PC-9 (cell line): ENCODE measurements at places on chromosomes 7 and 10.

DNA sequence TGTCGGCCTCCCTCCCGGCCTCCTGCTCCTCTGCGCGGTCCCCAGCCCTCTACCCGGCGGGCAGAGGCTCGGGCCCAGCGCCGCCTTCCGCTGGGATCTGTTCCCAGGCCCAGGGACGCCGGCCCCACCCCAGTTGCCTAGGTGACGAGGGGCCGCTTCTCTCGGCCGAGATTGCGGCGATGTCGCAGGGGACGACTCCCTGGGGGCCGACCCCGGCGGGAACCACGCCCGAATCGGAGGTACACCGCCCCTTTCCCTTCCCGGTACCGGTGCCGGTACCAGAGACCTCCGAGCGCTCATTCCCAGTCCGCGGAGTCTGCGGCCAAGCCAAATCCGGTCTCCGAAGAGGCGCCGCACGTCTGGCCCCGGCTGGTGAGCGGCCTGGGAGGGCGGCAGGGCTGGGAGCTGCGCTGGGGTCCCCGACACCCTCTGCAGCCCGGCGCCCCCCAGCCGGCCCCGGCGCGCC, at the start of gene CABCOCO1:
TSS of gene CABCOCO1 (plus strand) at position 136 of the 466 bp plus-strand sequence. CDS start at position 180, 44 bp downstream.
- DNase-seq, result no peak

GRCh38 chr10:22321924-22322640, 1.2 kb downstream of the BMI1 start:
- DNase-seq, result peak; percentile 12

DNA sequence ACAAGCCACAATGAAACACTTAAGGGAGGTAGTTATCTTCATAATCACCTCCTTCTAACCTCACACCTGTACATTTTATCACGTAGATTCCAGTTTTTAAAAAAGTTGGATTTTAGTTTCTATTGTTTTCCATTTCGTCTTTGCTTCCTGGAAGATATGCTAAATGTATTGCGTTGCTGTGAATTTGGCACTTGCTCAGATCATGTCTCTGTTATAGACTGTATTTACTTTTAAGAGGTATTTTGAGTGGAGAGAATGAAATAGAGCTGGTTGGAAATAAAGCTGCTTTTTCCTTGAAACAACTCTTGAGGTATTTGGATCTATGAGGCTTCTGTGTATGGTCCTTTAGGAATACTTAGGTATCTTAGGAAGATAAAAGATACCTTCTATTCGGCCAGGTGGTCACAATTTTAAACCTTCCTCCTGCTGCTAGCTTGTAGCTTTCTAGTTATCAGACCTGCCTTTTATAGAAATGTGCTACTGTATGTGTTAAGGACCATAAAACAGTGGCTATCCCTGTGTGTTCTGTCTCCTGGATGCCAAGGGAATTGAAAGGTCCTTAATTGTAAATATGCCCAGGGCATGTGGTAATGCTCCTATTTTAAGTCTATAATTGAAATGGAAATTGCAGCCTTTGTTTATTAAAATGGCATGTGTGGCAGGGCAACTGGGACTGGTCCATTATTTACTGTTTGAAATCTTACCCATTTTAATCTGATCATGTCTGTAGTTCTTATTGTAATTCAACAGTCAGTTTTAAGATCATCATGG, 147.7 kb downstream of the SND1 start:
- no peak for DNase-seq

GRCh38 chr10:24825551-24825950, 101.9 kb upstream of the ARHGAP21 start:
- DNase-seq, result no peak

GRCh38 chr10:98168147-98168546, 33.7 kb downstream of the R3HCC1L start:
- DNase-seq, result no peak

DNA sequence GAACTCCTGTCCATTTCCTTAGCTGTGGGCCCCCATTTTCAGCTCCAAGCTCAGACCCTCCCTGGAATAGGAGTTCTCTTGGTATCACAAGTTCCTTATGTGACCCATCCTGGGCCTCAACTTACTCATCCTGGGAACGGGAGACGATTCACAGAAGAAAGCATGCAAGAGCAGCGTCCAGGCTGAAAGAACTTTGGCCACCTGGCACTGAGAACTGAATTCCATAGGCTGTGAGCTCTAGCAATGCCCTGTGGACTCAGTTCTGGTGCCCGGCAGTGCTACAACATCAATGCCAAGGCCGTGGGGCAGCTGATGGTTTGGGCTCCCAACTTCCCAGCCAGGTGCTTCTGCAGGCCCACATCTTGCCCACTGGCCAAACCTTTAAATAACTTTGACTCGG, 3.9 kb upstream of the CUEDC2 start:
- DNase-seq, result no peak

DNA sequence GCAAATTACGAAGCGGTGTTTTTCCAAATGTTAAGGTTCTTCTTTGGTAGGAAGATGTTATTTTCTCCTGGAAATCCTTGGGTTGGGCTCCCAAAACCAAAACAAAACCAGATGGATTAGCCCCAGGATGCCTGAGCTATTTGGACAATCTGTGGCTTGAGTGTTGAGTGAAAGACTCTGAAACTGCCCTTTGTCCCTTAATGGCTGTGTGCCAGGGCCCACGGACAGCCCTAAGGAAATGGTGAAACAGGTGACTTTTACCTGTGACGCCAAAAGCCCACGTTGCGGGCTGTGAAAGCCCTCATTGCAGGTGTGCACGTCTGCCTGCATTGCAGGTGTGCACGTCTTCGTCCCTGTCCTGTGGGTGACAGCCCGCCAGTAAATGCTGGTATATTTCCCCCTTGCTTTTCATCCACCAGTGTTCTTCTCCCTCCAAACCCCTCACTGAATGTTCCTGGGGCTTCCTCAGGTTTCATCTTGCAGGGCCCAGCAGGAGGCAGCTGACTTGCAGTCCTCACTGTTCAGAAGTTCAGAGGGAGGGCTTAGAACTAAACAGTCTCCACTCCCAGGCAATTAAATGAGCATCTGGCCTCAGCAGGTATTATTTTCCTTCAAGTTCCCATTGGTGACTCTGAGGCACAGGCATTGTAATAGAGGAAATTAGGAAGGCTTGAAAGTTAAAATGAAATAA, 10.7 kb downstream of the PFKP start:
- DNase-seq, result no peak

DNA sequence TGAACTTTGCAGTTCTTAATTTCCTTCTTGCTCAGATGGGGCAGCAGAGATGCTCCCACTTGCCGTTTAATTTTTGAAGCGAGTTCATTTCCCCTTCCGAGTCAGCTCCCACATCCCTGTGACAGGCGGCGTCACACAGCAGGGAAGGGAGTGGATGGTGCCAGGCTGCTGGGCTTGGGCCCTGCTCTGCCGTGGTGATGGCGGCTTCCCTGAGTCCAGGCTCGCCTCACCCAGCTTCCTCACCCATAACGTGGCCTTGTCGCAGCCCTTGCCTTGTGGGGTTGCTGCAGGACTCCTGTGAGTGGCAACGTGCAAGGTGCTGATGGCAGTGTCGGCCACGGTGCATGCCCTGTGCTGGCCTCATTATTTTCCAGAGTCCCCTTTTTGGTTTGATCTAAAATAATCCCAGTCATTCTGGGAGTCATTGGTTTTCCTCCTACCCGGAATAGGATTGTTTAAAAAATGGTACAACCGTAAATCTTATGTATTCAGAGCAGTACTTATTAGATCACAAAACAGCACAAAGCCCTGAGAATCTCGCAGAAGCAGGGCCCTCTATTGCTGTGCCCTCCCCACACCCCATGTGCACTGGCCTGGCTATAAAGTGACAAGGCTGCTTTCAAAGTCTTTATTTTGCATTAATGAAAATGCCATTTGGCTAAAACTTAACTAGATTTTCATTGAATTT, 260.1 kb downstream of the WDR37 start:
- no peak for DNase-seq

- no peak for DNase-seq
Observed at GRCh38 chr10:91042069-91042468, 121.2 kb upstream of the ANKRD1 start.

GRCh38 chr10:118106426-118106825, 59.7 kb upstream of the RAB11FIP2 start:
- DNase-seq, result no peak

DNA sequence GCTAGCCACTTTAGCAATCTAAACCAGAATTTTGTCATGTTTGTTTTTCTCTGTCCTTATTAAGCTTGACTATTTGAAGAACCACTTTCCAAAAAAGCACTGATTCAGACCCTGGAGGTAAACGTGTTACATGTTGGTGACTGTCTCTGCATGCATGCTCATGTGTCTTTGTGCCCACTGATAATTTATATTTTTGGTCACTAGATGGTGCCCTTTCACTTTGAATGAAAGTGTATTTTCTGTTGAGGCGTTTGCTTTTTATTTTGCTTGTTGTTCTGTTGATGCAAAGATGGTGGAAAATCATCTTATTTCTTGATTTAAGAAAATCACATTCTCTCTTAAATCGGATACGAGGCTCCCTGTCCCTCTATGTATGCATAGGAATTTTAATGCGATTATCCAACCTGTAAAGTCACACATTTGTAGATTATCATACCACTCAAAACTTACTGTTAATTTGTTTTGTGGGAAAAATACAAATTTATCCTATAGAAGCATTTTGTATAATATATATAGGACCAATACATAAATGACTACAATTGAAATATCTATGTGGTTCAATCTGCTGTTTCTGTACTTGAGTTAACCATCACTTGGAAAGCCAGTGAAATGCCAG, 269.3 kb downstream of the BICC1 start:
- no peak for DNase-seq

- DNase-seq, result no peak
Observed at GRCh38 chr7:38129579-38129978, 48.5 kb upstream of the STARD3NL start.

GRCh38 chr7:140876519-140877248, 48.0 kb downstream of the BRAF start:
- peak; percentile 46 for DNase-seq

DNA sequence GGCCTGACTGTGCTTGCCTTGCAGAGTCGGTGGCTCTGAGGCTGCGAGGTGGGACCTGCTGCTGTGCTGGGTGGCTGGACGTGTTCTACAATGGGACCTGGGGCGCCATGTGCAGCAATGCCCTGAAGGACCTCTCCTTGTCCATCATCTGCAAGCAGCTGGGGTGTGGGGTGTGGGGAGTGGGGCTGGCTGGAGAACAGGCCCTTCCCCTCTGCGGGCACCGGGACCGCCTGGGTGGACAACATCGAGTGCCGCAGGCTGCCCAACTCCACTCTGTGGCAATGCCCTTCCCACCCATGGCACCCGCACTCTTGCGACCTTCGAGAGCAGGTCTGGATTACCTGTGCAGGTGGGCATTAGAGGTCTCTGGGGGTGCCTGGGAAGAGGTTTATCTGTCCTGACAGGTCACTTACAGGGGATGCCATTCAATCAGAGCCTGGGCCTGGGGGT, 10.9 kb downstream of the SCART1 start:
- DNase-seq, result no peak

- no peak for DNase-seq
Observed at GRCh38 chr7:88791891-88792290, 3.6 kb downstream of the TEX47 start.

GRCh38 chr7:47227762-47228177, 354.1 kb downstream of the TNS3 start:
- DNase-seq, result no peak

- no peak for DNase-seq
Observed at GRCh38 chr7:29329686-29330085, 135.1 kb downstream of the CHN2 start.

DNA sequence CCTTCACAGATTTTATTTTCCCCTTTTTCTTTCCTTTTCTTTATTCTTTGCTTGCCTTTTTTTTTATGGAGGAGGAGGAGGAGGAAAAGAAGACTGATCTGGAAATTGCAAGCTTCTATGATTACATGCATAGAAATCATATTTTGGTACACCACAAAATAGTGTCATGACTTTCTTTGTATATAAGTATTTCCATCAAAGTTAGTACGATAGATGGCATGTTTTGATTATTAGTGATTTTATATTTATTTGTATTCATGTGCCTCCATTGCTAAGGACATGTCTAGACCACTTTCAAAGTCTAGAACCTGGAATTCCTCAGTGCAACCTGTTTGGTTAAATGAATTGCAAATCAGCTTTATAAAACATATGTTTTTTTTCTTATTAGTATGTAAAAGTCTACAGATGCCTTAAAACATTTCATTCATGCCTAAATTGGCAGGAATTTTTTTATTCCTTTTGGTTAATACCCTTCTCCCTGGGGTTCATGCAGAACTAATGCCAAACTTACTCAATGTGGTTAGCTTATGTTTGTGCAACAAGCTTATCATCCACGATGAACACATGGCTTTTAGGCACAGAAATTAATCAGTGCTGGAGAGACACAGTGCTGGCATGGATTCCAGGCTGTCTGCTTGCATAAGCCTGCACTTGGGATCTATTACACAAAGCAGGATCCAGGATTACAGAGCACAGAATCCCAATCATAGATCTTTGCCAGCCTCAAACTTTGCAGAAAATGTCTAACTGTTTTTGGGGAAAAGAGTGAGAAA, 213.1 kb downstream of the CHRM2 start:
- no peak for DNase-seq

GRCh38 chr7:119903085-119903484, 369.9 kb upstream of the KCND2 start:
- no peak for DNase-seq

- DNase-seq, result no peak
Observed at GRCh38 chr7:39688611-39689480, 65.5 kb downstream of the RALA start.

- no peak for DNase-seq
Observed at GRCh38 chr10:27743012-27743876, 2.4 kb downstream of the MKX start.

DNA sequence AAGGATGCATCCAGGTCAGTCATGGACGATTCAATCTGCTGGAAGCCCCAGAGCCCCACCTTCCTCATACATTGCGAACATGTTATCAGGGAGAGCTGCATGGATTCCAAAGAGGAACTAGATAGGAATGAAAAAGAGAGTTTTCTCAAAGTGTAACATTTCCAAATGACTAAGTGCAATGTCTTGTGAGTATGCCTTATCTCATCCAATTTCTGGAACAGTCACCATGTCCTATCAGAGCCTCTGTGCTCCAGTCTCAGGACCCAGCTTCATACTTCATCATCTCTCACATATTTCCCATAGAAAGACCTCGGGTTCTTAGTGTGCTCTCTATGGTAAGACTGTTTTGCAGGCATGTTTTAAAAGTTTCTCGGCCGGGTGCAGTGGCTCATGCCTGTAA, 26.8 kb downstream of the ZC3HC1 start:
- DNase-seq, result no peak

- peak; percentile 81 for DNase-seq
Observed at GRCh38 chr10:114779803-114780576, 41.6 kb upstream of the FHIP2A start.

DNA sequence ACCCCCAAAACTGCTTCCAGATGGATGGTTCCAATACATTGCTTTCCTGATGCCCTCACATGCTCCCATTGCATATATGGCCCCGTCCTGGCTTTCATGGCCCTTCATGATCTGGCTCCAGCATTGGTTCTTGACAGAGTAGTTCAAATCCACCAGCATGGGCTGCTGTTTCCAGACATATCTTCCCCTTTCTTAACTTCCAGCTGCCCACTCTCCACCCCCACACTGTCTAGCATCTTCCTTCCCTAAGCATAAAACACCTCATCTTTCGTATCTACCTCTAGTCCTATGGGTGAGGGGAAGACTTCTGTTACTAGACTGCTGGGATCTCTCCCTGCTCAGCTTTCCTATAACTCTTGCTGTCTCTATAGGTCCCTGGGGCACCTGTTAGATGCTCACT, 13.2 kb upstream of the GOLGA7B start:
- DNase-seq, result no peak

- no peak for DNase-seq
Observed at GRCh38 chr7:86963599-86964230, 95.7 kb downstream of the ELAPOR2 start.
